ENCODE measurements at places on chromosomes 4 and X.

DNA sequence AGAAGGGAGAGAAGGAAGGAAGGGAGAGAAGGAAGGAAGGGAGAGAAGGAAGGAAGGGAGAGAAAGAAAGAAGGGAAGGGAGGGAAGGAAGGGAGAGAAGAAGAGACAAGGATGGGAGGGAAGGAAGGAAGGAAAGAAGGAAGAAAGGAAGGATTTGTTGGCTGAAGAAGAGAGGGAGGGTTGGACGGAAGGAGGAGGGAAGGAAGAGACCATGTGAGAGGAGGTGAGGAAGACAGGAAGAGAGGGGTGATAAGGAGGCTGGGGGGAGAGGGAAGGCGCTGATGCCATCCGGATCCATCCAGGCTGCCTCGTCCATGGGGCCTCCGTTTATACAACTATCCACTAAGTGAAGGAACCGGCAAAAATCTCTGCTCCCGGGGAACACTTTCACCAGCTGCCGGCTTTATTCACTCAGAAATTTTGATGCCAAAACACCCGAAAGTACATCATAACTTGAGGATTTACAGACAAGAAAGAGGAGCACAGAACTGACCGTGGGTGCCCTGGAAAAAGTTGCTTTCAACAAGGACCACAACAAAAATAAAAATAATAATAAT lies 14.9 kb downstream of the DHRSX start:
- DNase-seq: no peak

DNA sequence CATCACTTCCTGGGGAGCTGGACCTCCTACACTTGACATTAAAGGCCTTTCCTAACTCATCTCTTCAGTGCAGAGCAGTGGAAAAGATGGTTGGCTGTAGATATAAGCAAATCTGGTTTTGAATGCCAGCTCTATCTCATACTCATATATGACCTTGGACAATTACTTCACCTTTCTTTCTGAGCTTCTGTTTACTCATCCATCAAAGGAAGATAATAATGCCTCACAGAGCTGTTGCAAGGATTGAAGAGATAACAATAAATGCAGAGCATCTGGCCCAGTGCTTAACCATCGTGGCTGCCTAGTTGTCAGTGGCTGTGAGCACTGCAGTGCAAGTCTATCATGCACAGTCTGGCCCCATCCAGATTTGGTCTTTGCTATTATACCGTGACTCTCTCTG lies 148.1 kb upstream of the EOLA2 start:
- DNase-seq: no peak

DNA sequence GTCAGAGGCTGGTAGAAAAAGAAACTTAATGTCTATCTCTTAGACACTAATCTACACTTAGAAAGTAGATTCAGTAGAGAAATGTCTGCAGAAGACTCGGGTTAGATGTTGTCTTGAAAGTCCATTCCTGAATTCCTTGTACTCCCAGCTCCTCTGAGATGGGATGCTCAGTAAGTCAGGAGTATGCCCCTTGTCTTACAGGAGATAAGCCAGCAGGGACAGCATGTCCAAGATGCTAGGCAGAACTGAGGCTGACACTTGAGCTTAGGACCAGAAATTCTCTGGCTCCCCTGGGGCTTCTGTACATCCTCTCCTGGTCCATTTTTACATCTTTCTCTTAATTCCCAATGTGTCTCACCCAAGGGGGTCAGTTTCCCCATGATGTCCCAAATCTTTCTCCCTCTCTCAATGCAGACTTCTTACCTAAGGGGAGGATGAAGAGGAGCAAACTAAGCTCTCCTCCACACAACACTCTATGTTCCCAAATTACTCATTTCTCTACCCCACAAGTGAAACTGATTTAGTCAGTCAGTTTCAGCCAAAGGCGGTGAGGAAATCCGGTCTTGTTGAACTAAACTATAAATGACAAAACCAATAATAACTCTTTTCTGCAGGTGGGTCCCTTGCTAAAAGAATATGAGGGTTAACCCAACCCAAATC lies 558.2 kb upstream of the DIPK2B start:
- no peak for DNase-seq

GRCh38 chr4:40890764-40891163 lies 141.0 kb downstream of the NSUN7 start:
- DNase-seq: no peak

GRCh38 chr4:189809839-189810238 lies 130.8 kb upstream of the FRG1 start:
- no peak for DNase-seq

DNA sequence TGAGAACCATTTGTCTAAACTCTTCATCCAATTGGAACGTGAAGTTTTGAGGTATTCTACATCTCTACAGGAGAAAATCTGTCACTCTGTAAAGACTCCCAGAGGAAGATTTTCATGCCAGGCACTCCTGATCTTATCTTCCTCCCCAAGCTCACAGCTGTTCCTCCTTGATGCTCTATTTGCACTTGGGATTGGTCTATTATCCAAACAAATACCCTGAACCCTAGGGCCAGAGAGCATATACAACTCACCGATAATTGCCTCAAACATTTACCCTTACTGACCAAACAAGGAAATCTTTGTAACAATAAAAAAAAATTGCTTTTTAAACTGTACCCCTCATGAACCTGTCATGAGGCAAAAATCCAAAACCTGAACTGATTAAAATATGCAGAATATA lies 372.7 kb downstream of the SH2D1A start:
- no peak for DNase-seq

DNA sequence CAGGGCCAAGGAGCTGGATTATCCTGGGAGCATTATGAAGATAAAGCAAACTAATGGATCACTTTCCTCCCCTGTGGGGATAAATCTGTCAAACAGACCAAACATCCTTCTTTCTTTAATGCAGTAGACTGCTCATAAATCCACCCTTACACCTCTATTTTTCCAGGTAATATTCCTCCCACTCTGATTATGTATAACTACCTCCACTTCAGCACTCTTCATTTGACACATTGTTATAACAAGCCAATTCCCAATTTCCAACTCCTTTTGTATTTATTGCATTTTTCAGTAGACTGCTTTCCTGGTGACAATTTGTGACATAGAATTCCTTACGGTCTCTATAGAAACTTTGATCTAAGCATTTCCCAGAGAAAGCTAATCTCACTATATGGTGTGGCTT lies 115.0 kb upstream of the PRKG2 start:
- DNase-seq: no peak

- DNase-seq: no peak
Measured at GRCh38 chrX:40199704-40200103, 101.9 kb upstream of the BCOR start.

DNA sequence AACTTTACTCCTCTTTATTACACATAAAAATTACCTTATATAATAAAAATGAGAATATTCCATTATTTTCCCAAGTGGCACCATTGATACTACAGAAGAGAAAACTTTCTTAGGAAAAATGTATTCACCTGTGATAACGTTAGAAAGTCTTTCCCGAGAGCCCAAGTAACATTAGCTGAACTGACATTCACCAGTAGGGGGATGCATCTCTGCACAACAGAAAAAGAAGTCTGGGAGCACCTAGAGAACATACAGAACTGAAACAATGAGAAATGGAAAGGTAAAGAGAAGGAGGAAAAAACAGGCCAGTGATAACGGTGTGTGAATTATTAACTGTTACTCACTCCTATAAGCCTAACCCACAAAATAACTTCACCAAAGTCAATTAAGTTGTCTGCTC lies 423.3 kb downstream of the CENPC start:
- DNase-seq: no peak

GRCh38 chr4:6419452-6420028 lies 52.9 kb downstream of the PPP2R2C start:
- no peak for DNase-seq

DNA sequence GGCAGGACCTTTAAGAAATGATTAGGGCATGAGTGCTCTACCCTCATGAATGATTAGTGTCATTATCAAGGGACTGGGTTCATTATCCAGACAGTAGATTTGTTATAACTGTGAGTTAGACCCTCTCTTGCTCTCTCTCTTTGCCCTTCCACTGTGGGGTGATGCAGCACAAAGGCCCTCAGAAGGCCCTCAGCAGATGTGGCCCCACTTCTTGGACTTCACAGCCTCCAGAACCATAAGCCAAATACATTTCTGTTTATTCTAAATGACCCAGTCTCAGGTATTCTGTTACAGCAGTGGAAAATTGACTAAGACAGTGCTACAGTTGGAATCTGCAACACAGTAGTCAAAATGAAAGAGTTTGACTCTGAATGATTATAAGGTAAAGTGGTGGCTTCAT lies 17.2 kb upstream of the PDLIM5 start:
- no peak for DNase-seq
